ENCODE measurements at places on chromosomes 16 and 17.

GRCh38 chr17:42153919-42154742, 658 bp downstream of the RAB5C start:
- peak overlapping the region; percentile 86 for H3K27ac ChIP-seq
- peak overlapping the region; percentile 82 for H3K4me3 ChIP-seq
- no peak for DNase-seq
- H3K4me1 ChIP-seq = peaks cover 21% of the 10 kb centered on the region
- no peaks in the 10 kb centered on the region for H3K36me3 ChIP-seq

- H3K27ac ChIP-seq = no peak overlapping the region
- no peaks in the 10 kb centered on the region for H3K4me1 ChIP-seq
- no peaks in the 10 kb centered on the region for H3K27me3 ChIP-seq
- no peak for DNase-seq
- no peaks in the 10 kb centered on the region for H3K36me3 ChIP-seq
Measured at GRCh38 chr16:49978569-49979326, 46.3 kb upstream of the CNEP1R1 start.

- no peak overlapping the region for H3K4me3 ChIP-seq
- no peak overlapping the region for H3K27ac ChIP-seq
- peaks cover 3% of the 10 kb centered on the region for H3K4me1 ChIP-seq
- no peak for DNase-seq
- peaks cover 12% of the 10 kb centered on the region for H3K36me3 ChIP-seq
Measured at GRCh38 chr17:6924208-6924607, 71.6 kb upstream of the ALOX12 start.

GRCh38 chr16:67902831-67903230, 9.8 kb downstream of the PSKH1 start:
- no peak overlapping the region for H3K4me3 ChIP-seq
- H3K27me3 ChIP-seq = no peaks in the 10 kb centered on the region
- DNase-seq = no peak
- peaks cover 9% of the 10 kb centered on the region for H3K36me3 ChIP-seq
- no peak overlapping the region for H3K27ac ChIP-seq
- H3K4me1 ChIP-seq = peaks cover 11% of the 10 kb centered on the region

GRCh38 chr16:87192452-87193073, 124.6 kb downstream of the C16orf95 start:
- H3K27me3 ChIP-seq = no peaks in the 10 kb centered on the region
- H3K27ac ChIP-seq = no peak overlapping the region
- no peaks in the 10 kb centered on the region for H3K36me3 ChIP-seq
- no peak overlapping the region for H3K4me3 ChIP-seq

DNA sequence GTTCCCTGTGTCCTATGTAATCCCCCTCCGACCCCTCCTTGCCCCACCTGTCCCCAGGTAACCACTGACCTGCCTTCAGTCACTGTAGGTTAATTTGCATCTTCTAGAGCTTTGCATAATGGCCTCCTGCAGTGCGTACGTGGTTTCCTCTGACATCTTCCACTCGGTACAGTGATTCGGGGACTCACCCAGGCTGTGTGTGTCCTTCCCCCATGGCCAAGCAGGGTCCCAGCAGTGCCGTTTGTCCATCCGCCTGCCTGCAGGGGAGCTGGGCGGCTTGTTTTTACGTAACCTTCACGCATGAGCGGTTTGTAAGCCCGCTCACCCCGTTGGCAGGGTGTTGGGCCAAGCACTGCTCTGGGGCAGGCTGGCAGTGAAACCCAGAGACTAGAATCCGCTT, 7.9 kb downstream of the MAPK8IP3 start:
- peaks cover 6% of the 10 kb centered on the region for H3K36me3 ChIP-seq
- peak overlapping the region; percentile 99 for H3K27ac ChIP-seq
- peaks cover 25% of the 10 kb centered on the region for H3K4me1 ChIP-seq
- H3K27me3 ChIP-seq = no peaks in the 10 kb centered on the region

- peaks cover 12% of the 10 kb centered on the region for H3K27me3 ChIP-seq
- no peak for DNase-seq
- H3K4me1 ChIP-seq = no peaks in the 10 kb centered on the region
- no peaks in the 10 kb centered on the region for H3K36me3 ChIP-seq
Measured at GRCh38 chr17:79114458-79115301, 40.1 kb downstream of the ENGASE start.

- DNase-seq = no peak
- no peak overlapping the region for H3K4me3 ChIP-seq
- peaks cover 5% of the 10 kb centered on the region for H3K4me1 ChIP-seq
- peaks cover 5% of the 10 kb centered on the region for H3K27me3 ChIP-seq
- H3K27ac ChIP-seq = no peak overlapping the region
Measured at GRCh38 chr16:55125818-55126385, 195.2 kb downstream of the IRX5 start.

- no peak overlapping the region for H3K27ac ChIP-seq
- no peak overlapping the region for H3K4me3 ChIP-seq
- H3K27me3 ChIP-seq = no peaks in the 10 kb centered on the region
- H3K4me1 ChIP-seq = peaks cover 15% of the 10 kb centered on the region
- peaks cover 40% of the 10 kb centered on the region for H3K36me3 ChIP-seq
Measured at GRCh38 chr16:11047939-11048800, 103.8 kb downstream of the CLEC16A start.

GRCh38 chr16:81357711-81358260, 43.0 kb downstream of the GAN start:
- peaks cover 19% of the 10 kb centered on the region for H3K36me3 ChIP-seq
- DNase-seq = no peak
- H3K4me1 ChIP-seq = no peaks in the 10 kb centered on the region

All from memory B cell (primary cell).